Choroid plexus epithelial cell (primary cell): ENCODE measurements at places on chromosomes 4 and X.

DNA sequence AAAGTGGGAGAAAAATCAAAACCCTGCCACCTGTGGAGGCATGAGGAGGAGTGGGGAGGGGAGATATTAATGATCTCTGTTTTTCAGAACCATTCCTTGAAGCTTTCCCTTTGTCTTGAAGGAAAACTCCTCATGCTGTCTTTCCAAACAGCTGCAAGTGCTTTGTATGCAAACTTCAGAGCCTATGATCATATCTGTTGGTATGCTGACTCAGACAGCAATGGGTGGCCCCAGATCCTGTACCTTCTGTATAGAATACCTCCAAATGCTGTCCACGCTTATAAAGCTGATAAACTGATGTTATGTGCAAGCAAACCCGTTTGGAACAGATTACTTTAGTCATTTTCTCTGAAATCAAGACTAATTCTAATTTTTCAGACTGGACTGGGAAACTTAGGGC is 31.9 kb downstream of the BMP15 start:
- DNase-seq, result no peak

DNA sequence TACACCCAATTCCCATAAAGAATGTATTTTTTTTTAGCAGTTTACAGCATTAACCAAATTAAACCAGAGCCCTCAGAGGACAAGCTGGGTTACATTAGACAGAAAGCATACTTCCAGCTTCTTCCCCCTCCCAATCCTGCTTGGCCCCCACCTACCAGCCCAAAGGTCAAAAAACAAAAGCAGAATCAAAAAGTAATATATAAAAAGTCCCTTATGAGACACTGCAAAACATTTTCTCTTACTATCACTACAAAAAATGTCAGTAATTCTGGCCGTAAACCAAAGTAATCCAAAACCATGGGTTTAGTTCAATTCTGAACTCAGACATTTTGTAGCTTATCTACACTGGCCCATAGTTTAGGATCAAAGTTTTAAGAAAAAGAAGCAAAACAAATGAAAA is 38.0 kb downstream of the APBB2 start:
- DNase-seq, result peak; percentile 85

DNA sequence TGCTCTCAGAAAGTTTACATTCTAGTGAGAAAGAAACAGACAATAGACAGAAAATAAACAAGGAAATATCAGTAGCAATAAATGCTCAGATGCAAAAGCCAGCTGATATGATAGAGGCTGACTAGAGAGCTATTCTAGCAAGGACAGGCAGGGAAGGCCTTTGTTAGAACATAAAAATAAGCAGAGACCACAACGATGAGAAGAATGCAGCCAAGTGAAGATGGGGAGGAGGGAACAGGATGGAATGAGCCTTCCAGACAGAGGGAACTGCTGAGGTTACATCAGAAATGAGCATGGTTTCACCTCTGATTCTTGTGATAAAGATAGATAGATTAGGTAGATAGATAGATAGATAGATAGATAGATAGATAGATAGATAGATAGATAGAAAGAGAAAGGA is 7.6 kb upstream of the SOWAHB start:
- peak; percentile 85 for DNase-seq

DNA sequence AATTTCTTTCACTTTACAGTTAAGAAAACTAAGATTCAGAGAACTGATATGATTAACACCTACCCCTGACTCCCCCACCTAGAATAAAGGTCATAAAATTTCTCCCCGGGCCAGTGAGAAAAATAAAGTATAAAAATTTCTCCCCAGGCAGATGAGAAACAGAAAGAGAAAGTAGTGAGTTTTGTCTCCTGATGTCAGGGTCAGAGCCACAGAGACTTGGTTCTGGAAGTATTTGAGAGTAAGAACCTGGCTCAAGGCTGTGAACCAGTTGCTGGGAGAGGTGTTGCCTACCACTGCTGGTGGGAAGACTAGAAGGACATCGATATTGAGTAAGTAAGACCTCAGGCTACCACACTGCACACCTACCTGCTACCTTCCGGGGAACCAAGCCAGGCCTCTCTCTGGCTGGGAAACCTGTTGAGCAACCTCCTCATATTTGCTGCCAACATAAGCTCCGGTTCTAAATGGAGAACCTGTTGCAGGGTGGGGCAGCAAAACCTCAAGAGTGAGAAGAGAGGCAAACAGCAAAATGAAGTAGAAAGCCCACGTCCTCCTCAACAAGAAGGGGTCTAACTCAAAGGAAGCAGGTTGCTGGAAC is 104.2 kb upstream of the PUDP start:
- DNase-seq, result no peak

DNA sequence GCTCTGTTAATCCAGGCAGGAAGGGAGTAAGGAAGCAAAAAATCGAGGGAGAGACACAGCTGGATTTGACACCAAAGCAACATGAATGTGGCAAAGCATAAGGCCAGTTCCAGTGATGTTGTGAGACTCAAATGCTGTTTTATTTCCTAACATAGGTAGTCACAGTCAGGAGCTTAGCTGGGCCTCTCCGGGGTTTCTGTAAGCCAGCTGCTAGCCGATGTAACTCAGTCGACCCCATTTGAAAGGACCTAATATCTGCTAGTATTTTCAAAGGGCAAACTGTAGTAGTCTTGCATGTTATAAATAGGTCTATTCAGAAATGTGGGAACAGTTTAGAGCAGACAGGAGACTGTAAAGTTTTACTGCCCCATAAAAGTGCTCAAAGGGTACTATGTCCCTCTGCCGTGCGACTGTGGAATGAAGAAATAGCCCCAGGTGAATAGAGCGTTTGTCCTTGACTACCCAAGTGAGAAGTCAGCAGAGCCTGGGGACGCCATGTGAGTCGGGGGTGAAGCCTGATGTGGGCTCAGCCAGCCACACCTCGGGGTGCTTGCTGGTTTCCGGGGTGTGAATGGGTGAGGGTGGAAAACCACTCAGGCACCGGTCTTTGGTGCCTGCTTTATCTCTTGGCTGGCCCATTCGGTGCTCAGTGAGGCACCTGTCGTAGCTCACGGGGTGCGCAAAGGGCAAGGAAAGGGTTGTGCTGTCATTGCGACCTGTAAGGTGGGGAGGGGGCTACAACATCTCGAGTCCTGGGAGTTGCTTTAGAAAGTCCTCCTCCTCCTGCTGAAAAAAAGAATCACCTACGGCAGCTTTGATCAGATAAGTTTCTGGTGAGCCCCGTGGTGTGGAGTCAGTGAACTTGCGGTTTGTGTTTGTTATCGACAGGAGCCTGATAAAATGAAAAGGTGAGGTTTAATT is 745 bp downstream of the TRIM2 start:
- DNase-seq, result peak; percentile 48

DNA sequence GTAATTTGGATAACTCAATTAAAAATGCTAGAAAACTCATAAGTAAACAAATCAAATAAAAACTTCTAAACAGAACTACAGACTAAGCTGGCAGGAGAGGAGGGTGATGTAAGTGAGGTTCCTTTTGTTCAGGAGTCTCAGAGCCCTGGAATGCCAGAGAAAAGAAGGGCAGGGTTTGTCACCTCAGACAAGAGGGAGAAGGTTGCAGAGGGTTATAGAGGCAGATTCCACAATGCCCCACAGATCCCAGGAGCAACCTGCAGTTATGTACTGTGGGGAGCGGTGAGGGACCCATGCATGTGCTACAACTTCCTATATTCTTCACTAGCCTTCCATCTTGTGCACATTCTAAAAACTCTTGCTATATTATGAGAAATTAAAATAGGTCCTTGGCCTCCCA is 129.7 kb downstream of the CFAP299 start:
- no peak for DNase-seq

DNA sequence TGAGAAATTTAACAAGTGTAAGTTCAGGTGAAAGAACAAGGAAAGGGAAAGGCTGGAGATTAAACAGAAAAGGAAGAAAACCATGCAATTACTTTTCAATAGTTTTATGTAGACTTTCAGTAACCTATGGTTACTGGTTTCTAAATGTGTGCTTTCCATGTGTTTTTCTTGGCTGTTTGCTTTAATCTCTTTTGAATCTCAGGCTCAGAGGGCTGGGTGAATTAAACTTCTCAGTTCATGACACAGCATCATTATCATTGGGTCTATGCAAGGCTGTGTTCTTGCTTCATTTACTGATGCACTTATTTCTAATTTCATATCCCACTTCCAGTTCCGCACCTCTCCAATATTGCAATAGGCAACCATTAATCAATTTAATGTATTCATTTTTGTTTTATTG is 266.5 kb upstream of the UGT8 start:
- DNase-seq, result no peak

GRCh38 chr4:8427761-8428287 is 12.7 kb downstream of the ACOX3 start:
- DNase-seq, result peak; percentile 52

GRCh38 chr4:175827516-175827915 is 15.5 kb upstream of the GPM6A start:
- DNase-seq, result no peak

GRCh38 chr4:4574052-4574451 is 32.2 kb upstream of the STX18 start:
- DNase-seq, result no peak

DNA sequence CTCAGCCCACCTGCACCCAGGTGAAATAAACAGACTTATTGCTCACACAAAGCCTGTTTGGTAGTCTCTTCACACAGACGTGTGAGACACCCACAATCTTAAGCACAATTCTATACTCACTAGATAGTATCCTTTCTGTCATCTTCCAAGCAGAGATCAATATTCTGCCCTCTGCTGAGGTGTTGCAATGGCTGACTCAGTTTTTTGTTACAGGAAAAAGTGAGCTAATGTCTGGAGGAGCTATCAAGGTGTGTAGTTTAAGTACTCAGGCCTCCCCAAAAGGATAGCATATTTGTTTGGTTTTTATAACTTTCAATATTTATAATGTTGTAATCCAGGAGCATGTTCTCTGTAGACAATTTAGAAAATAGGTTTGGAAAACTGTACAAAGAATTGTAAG is 775.2 kb upstream of the POU3F4 start:
- DNase-seq, result no peak

- DNase-seq, result no peak
These were observed 904.9 kb downstream of the CENPC start for GRCh38 chr4:66640233-66640990.

- no peak for DNase-seq
These were observed 34.6 kb downstream of the TET2 start for GRCh38 chr4:105181259-105181658.

DNA sequence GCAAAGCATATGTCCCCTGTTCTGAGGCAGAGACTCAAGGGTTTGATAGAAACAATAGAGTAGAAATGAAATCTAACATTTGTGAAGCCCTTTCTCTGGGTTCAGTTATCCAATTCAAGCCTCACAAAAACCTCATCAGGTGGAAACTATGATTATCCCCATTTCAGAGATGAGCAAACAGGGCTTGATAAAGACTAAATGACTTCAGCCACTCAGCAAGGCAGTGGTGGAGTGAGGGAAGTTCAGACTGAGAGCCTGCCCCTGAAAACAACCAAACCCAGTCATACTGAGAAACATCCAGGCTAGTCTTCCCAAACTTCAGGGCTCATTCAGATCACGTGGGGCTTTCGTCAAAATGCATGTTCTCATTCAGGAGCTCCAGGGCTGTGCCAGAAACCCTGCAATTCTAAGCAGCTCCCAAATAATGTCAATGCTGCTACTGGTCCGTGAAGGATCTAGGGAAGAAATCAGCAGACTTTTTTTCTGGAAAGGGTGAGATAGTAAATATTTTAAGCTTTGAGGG is 109.6 kb upstream of the KIT start:
- no peak for DNase-seq

DNA sequence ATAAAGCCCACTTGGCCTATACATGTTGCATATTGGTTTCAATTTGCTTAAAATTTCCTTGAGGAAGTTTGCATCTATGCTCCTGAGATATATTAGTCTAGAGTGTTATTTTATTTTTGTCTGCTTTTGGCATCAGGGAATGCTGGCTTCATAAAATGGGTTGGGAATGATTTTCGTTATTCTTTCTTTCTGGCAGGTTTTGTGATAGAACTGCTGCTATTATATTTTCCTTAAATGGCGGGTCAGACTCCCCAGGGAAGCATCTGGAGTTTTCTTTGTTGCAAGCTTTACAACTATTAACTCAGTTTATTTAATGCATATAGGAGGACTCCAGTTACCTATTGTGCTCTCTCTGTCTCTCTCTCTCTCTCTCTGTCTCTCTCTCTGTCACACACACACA is 82.0 kb upstream of the WDR17 start:
- no peak for DNase-seq

DNA sequence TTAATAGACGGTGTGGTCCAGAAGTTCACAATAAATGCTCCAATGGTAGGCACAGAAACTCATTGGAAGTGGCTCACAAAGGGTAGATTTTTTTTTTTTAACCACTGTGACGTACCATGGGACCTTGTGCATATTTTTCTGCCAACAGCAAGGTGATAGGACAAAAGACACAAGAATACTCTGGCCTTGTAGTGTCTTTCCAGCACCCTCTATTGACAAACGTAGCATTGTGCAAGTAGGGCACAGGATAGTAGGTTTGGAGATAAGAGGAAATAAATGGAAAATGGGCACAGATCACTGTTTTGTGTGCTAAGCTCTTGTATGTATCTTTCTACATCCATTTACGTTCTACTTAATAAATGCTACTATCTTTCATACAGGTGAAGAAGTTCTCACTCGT is 2054.9 kb downstream of the PCDH7 start:
- DNase-seq, result peak; percentile 67

GRCh38 chr4:121154103-121154515 is 10.0 kb downstream of the TNIP3 start:
- no peak for DNase-seq

DNA sequence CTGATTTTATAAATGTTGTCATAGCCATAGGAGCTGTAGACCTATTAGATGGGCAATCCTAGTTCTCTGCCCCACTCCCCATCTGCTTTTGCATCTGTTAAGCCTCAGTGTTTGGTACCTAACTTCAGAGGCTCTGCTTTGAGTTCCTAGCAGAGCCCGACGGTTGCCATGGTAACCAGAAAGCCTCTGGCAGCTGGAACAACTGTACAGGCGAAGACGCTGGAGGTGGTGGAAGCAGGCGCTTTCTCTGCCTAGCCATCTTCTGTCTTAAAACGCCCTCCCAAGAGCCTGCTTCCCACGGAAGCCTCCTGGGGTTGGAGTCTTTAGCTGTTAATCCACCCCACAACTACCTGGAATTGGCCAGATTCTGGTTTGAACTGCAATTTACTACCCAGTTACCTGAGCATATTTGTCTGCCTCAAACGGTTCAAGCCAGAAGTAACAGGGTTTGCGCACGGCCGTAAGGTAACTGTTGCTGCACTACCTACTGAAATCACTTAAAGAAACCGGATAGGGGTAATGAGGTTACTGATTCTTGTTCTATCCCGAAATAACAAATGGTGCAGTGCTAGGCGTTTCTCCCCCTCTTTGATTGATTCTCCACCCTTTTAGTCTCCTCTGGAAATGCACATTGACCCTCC is 1.0 kb upstream of the GABRG1 start:
- no peak for DNase-seq

DNA sequence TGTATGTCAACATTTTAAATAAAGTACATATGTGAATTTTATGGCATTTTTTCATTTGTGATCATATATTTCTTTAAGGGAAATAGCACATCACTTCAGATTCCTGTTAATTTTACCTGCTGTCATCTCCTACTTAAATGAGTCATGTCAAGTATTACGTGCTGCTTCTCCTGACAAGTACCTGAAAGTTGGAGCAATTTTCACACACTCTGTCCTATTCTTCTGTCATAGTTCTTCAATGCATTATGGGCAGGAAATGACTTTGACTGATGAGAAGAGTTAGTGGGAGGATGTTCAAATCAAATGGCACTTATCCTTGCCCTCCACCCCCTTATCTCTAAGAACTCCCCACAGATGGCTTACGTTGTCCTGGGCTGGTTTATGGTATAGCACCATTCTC is 64.2 kb upstream of the SYTL5 start:
- no peak for DNase-seq

GRCh38 chrX:81957900-81958545 is 756.1 kb downstream of the SH3BGRL start:
- DNase-seq, result peak; percentile 2

- DNase-seq, result no peak
These were observed 54.0 kb downstream of the METTL14 start for GRCh38 chr4:118739022-118739713.
